ENCODE measurements at places on chromosomes 1 and 21. TPM values are rescaled to one million over a fixed set of nuclear protein-coding genes. Genes with fewer than 3 reads are reported as not detected.

- no peak for DNase-seq
Measured at GRCh38 chr1:116785006-116785405, 30.8 kb downstream of the CD2 start.

DNA sequence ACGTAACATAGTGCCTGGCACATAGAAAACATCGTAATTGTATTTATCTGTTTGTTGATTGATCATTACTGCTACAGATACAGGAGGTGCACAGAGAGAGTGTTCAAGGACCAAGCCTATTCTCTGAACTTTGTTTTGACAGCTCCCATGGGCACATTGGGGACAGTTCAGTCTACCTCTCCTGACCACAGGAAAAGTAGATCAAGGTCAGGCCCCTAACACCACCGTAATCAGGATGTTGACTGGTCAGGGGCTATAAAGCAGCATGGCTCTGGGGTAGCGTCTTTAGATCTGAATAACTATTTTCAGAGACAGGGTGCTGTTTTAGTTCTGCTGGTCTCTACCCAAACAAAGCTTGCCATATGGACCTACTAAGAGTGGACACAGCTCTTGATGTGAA lies 223.1 kb upstream of the IRF2BP2 start:
- DNase-seq = no peak

DNA sequence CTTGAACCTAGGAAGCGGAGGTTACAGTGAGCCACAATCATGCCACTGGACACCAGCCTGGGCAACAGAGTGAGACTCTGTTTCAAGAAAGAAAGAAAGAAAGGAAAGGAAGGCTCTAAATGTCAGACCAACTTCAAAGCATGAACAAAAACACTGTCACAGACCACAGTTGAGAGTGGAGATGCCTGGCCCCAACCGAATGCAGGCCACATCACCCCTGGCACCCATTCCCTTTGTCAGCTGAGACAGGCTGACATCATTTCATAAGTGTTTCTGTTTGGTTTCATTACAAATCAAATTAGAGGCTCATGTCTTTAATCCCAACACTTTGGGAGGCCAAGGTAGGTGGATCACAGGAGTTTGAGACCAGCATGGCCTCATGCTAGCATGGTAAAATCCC lies 28.6 kb upstream of the NADK start:
- no peak for DNase-seq

DNA sequence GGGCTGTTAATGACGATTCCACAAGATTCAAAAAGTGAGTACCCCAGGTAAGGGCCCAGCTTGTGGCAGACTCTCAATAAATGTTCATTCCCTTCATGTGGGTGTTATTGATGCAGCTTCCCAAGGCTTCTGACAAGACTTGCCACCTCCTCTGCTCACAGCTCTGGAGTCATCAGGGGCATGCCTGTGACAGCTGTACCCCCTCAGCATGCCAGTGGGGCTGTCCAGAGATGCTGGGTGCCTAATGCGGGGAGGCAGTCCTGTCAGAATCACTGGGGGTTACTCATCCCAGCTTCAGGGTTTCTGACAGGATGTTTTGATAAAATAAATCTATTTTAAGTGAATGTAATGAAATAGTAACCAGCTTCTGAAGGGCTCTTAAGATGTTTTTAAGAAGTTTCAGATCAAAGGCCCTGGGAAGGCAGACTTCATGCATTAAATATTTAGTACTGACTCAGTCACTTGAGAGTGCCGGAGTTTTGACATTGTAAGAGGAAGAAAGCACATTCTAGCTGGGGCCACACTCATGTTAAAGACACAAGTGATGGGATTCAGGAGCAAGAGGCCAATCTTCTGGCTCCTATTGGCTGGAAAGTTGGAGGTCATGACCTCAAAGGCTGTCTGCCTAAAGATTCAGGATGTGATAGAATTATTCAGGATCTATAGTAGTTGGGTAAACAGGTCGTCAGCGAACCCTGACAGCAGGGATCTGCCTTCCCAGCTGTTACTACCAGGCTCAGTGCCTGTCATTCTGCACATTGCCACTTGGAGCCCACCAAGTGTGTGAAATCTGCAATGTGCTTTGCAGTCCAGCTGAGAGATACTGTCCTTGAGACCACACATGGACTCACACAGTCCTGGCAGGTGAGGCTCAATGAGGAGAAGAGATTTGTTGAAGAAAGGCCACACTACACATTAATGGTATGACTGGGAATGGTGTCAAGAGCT lies 239.6 kb upstream of the BEND5 start:
- DNase-seq = no peak

DNA sequence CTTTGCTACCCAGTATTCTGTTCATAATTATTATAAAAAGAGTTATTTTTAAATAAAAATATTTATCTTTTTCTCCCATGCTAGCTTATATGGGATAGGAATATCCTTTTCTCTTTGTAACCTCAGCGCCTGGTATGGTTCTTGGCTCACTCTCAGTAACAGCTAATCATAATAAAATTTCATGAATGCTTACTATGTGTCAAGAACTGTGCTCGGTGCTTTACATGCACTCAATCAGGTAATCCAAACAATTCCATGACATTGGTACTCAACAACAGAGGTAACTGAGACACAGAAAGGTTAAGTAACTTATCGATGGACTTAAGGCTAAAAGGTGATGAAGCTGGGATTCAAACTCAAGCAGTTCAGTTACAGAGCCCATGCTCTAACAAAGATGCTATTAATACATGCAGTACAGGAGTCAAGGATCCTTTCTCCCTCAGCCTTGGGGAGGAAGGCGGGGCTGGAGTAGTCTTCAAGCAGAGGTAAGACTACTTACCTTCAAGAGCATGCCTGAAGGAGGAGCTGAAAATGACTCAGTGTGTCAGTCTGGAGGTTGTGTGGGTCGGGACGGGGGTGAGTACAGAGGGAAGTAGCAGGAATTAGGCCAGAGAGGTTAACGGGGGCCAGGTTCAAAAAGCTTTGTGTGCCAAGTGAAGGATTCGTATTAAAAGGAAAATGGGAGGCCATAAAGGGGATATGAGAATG lies 73.4 kb downstream of the PLPPR5 start:
- DNase-seq = no peak

DNA sequence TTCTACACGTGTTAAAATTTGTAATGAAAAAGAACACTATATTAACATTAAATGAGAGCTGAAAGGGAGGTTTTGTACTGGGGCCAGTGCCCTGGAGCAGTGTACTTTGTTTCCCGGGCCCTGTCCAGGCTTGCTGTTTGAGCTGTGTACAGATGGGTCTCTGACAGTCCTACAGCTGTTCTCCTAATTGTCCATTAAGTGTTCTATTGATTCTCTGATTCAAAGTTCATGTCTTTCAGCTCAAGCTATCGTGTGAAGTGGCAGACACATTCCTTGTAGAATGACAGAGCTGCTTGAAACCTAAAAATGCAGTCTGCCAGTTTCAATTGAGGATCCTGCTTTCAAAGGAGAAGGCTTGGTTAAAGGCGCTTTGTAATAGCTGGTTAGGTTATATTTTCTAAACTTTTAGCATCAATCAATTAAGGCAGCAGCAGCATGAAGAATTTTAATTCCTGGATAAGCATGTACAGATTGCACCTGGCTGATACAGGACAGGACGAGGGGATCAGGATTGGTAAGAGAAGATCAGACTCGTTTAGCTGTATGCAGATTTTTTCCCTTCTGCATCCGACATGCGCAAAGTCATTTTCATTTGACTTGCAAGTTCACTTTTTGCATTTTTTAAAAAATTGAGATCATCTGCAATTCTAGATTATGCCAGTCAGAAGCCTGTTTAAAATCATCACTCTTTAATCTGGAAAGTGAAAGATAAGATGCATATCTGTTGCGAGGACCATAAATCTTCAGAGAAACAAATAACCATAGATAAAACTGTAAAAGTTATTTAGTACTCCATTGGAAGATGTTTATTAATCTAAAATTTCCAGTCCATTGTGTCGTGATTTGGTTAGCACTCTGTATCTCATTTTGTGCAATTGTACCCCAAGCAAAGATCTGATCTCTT lies 98.5 kb downstream of the ATG4C start:
- DNase-seq = no peak

DNA sequence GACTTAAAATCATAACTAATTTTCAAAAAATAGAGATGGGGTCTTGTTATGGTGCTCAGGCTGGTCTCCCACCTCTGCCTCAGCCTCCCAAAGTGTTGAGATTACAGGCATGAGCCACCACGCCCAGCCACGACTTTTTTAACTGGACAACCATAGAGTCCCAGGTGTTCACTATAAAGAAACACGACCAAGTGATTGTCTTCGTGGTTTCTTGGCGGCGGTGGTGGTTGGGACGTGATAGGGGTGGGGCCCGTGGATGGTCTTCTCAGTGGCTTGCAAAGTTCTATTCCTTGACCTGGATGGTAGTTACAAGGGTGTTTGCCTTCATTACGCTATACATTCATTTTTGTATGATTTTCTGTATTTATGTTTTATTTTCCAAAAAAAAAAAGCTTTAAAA lies 34.6 kb upstream of the COX20 start:
- no peak for DNase-seq

DNA sequence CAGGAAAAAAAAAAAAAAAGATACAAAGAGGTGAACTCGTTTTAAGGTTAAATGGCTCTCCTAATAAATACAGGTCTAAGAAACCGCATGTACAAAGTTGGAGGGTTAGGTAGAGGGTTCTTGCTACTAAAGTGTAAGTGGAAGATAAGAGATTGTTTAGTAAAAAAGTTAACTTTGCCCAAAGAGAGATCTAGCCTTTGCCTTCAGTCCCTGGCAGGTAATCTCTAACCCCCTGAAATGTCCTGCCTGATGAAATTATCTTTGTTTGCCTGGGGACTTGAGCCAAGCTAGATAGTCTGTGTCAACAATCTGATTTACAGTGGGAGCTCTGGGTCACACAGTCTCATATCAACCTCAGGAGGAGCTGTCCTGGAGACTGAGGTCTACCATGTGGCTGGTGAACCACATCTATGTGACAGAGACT lies 57.6 kb downstream of the TRIM33 start:
- DNase-seq = no peak

- DNase-seq = no peak
Measured at GRCh38 chr1:208988811-208989222, 594.7 kb upstream of the CAMK1G start.

DNA sequence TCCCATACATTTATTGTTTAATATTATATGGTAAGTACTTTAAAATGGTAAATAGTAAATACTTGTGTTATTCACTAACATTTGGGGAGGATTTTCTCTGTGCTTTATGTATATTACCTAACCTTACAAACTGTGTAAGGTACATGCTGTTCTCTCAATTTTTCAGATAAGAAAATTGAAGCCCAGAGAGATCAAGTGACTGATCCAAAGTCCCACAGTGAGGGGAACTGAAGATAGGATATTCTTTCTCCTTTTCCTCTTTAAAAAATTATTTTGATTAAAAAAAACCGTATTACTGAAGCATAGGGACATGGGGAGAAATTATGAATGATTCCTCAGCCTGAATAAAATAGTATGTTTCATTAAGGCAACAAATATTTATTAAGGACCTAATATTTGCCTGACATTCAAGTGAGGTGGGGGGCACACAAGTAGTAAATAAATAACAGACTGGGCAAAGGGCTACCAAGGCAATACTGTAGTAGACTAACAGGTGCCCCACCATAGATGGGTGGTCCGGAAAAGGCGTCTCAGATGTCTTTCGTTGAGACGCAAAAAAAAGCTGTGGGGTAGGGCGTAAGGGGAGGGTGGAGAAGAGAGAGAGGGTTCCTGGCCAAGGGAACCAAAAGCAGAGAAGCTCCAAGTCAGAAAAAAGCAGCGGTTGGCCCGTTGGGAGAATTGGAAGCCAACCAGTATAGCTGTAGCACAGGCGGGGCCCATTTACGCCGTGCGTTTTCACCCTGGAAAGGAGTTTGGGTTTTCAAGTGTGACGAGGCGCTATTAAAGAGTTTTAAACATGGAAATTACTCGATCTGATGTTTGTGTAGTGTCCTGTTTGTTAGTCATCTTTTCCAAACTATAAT lies 944 bp upstream of the AGO3 start:
- DNase-seq = peak; percentile 53

DNA sequence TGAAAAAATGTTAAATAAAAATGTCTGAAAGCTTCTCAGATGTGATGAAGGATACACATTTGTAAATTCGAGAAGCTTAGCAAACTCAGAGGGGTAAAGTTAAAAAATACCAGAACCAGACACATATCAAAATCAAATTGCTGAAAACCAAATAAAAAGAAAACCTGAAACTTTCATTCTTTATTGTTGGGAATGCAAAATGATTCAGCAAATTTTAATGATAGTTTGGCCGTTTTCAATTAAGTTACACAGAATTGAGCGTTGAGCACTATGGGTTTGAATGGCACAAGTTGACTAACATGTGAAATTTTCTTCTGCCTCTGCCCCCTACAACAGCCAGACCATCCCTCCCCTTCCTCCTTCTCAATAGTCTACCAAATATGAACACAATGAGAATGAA lies 33.5 kb upstream of the GRIK1 start:
- DNase-seq = no peak

GRCh38 chr1:89757532-89757931 lies 63.3 kb upstream of the LRRC8D start:
- DNase-seq = peak; percentile 41

- no peak for DNase-seq
Measured at GRCh38 chr21:24969068-24969467, 638.2 kb downstream of the MRPL39 start.

GRCh38 chr1:88608139-88608943 lies 75.7 kb upstream of the PKN2 start:
- DNase-seq = no peak

GRCh38 chr1:65804584-65804983 lies 11.9 kb downstream of the PDE4B start:
- no peak for DNase-seq

The PRELP gene
- 22.5 TPM for total RNA-seq

The WARS2 gene
- 9.5 TPM for total RNA-seq

The F5 gene
- 14.7 TPM for total RNA-seq

The TEDDM1 gene
- total RNA-seq = not detected

The CLCNKA gene
- 0.16 TPM for total RNA-seq

The BCAS2 gene
- total RNA-seq = 32.9 TPM

The CELA3B gene
- not detected for total RNA-seq

The SPRR2G gene
- not detected for total RNA-seq

The TNNT2 gene
- 8,708 TPM for total RNA-seq

All from left ventricle myocardium inferior (tissue), 1 donor.